ENCODE measurements at places on chromosomes 5 and 9.

GRCh38 chr5:69450116-69450515, 35.2 kb downstream of the MARVELD2 start:
- H3K36me3 ChIP-seq, result no peaks in the 10 kb centered on the region
- H3K4me1 ChIP-seq, result peaks cover 5% of the 10 kb centered on the region
- DNase-seq, result no peak
- peak overlapping the region; percentile 17 for H3K27ac ChIP-seq
- H3K4me3 ChIP-seq, result no peak overlapping the region
- H3K27me3 ChIP-seq, result no peaks in the 10 kb centered on the region

GRCh38 chr5:31196309-31196708, 2.8 kb downstream of the CDH6 start:
- no peaks in the 10 kb centered on the region for H3K36me3 ChIP-seq
- H3K27ac ChIP-seq, result no peak overlapping the region
- no peak overlapping the region for H3K4me3 ChIP-seq
- peaks cover 31% of the 10 kb centered on the region for H3K4me1 ChIP-seq

GRCh38 chr9:12640866-12641636, 52.1 kb upstream of the TYRP1 start:
- H3K27ac ChIP-seq, result no peak overlapping the region
- H3K36me3 ChIP-seq, result no peaks in the 10 kb centered on the region
- H3K27me3 ChIP-seq, result no peaks in the 10 kb centered on the region
- DNase-seq, result no peak
- H3K4me3 ChIP-seq, result no peak overlapping the region

GRCh38 chr5:88948746-88949600, 66.0 kb upstream of the MEF2C start:
- DNase-seq, result peak; percentile 17
- peaks cover 42% of the 10 kb centered on the region for H3K4me1 ChIP-seq
- no peaks in the 10 kb centered on the region for H3K27me3 ChIP-seq
- H3K4me3 ChIP-seq, result 0 out of 2 replicates have a peak overlapping the region, but pooled peaks have one; percentile 2

DNA sequence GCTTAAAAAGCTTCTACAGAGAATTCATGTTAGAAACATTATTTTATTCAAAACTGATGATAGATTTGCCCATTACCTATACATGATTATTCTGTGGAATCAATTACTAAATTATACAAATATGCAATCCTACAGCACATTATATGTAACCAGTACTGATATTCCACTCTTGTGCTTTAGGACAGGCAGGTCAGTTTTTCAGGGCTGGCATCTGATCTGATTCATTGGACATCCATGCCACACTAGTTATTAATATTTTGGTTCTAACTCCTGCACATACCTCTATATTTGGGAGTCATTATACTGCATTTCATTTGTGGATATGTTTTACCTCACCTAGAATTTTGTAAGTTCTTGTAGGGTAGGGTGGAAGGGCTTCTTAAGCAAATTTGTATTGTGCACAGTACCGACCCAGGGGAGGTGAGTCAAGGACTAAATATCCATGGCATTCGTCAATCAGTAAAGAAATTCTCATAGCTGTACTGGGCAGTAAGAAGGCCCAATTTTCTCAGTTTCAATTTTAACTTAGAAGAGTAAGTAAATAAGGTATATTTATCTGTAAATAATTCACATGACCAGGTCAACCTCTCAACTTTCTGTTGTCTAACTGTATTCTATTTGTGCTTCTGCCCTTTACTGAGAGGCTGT, 33.5 kb downstream of the ELOVL7 start:
- no peaks in the 10 kb centered on the region for H3K36me3 ChIP-seq
- H3K4me1 ChIP-seq, result peaks cover 24% of the 10 kb centered on the region
- H3K27me3 ChIP-seq, result no peaks in the 10 kb centered on the region
- DNase-seq, result no peak
- H3K27ac ChIP-seq, result no peak overlapping the region

DNA sequence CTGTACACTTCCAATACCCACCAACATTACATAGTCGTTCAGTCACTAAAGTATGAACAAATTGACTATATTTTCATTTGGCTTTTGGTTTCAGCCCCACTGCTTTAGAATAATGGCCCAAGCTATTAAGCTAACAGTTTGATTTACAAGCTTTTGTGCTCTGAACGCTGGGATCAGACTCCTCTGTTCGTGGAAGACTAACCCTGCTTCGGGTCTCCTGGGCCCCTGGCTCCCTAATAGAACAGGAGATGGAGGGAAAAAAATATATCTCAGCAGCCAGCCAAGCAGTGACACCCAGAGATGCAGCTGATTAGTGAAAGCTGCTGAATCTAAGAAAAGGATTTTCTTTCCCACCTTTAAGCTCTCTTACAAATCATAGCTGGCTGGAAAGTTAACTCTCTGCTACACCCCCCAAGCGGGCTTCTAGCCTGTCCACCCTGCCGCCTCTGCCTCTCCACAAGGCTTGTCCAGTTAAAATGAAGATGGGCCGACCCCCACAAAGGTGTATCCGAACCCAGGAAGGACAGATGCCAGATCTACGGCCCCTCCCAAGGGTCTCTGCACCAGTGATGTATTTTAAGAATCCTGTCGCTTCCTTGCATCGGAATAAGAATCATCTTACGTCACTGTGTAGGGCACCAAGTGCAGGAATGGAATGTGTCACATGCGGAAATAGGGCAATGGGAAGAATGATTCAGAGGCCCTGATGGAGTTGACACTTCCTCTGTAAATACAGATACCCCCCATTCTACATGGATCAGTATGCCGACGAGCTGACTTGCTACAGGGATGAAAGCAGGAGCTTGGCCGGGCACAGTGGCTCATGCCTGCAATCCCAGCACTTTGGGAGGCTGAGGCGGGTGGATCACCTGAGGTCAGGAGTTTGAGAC, 33.4 kb upstream of the BARHL1 start:
- H3K27me3 ChIP-seq, result no peaks in the 10 kb centered on the region
- peaks cover 22% of the 10 kb centered on the region for H3K4me1 ChIP-seq
- no peaks in the 10 kb centered on the region for H3K36me3 ChIP-seq
- H3K4me3 ChIP-seq, result no peak overlapping the region

- DNase-seq, result no peak
- H3K4me3 ChIP-seq, result no peak overlapping the region
- H3K27me3 ChIP-seq, result no peaks in the 10 kb centered on the region
These were observed 33.8 kb downstream of the ZNF131 start for GRCh38 chr5:43154469-43154868.

DNA sequence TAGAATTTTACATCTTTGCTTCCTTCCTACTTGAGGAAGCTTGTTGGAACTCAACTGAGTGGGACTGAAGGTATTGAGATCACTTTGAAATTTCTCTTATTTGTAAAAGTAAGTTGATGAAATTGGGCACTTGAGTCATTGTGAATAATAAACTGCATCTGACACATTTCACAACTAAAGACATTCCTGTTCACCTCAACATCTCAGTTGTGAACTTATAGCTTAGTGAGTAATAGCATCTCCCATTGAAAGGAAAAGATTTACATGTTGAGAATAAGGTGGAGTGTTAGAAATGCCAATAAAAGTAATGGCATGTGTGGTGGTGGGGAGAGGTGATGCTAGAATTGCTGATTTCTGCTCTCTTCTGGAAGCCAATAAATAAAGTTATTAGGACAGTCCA, 145.0 kb downstream of the SLC24A2 start:
- no peak overlapping the region for H3K4me3 ChIP-seq
- no peaks in the 10 kb centered on the region for H3K36me3 ChIP-seq
- no peak overlapping the region for H3K27ac ChIP-seq
- H3K27me3 ChIP-seq, result no peaks in the 10 kb centered on the region

GRCh38 chr5:99765011-99765410, 770.2 kb upstream of the FAM174A start:
- H3K4me3 ChIP-seq, result no peak overlapping the region
- H3K36me3 ChIP-seq, result no peaks in the 10 kb centered on the region
- no peak overlapping the region for H3K27ac ChIP-seq
- no peaks in the 10 kb centered on the region for H3K27me3 ChIP-seq

DNA sequence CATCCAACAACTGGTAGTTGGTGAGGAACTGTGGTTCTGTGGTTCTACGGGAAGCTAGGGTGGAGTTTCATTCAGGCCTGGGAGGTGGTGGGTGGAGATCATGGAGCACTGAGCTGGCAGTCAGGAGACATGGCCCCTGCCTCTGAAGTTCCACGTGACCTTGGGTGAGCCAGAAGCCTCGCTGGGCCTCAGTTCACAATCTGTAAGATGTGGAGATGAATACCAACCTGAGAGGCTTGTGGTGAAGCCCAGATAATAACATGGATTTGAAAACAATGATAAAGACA, 177.9 kb downstream of the MACROH2A1 start:
- H3K36me3 ChIP-seq, result no peaks in the 10 kb centered on the region
- H3K4me1 ChIP-seq, result peaks cover 6% of the 10 kb centered on the region
- peaks cover 23% of the 10 kb centered on the region for H3K27me3 ChIP-seq
- DNase-seq, result no peak
- no peak overlapping the region for H3K4me3 ChIP-seq

DNA sequence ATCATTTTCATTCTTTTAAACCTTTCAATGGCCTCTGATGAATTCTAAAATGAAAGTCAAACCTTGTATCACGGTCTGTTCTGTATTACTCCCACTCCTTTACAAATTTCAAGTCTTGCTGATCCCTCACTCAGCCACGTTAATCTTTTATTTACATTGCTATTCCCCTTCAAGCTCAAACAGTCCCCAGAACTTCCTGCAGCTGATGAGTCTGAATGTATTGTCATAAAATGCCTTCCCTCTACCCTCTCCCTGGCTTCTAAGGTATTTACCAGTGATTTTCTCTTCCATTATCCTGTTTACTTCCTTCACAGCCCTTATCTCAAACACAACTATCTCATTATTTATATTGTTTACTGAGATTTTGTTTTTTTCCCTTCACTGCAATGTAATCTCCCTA, 562.3 kb upstream of the C9orf72 start:
- H3K27me3 ChIP-seq, result no peaks in the 10 kb centered on the region
- H3K36me3 ChIP-seq, result no peaks in the 10 kb centered on the region
- no peak for DNase-seq
- peaks cover 7% of the 10 kb centered on the region for H3K4me1 ChIP-seq

- H3K4me3 ChIP-seq, result no peak overlapping the region
- H3K36me3 ChIP-seq, result no peaks in the 10 kb centered on the region
- no peaks in the 10 kb centered on the region for H3K27me3 ChIP-seq
- DNase-seq, result no peak
These were observed 257.6 kb downstream of the FAM114A2 start for GRCh38 chr5:153780876-153781705.

DNA sequence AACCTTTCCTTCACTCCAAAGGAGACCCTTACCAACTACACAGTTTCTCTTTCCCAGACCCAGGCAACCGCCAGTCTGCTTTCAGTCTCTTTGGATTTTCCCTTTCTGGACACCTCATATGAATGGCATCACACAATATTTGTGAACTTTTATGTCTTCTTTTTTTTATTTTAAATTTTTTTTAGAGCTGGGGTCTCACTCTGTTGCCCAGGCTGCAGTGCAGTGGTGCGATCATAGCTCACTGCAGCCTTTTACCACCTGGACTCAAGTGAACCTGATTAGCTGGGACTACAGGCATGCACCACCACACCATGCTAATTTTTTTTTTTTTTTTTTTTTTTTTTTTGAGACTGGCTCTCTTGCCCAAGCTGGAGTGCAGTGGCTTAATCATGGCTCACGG, 37.5 kb downstream of the UBAP1 start:
- H3K27ac ChIP-seq, result no peak overlapping the region
- no peaks in the 10 kb centered on the region for H3K27me3 ChIP-seq
- peaks cover 6% of the 10 kb centered on the region for H3K4me1 ChIP-seq
- DNase-seq, result no peak
- no peaks in the 10 kb centered on the region for H3K36me3 ChIP-seq
- H3K4me3 ChIP-seq, result no peak overlapping the region

- no peak for DNase-seq
- H3K4me1 ChIP-seq, result peaks cover 33% of the 10 kb centered on the region
- no peak overlapping the region for H3K27ac ChIP-seq
- no peak overlapping the region for H3K4me3 ChIP-seq
- no peaks in the 10 kb centered on the region for H3K36me3 ChIP-seq
These were observed 33.9 kb downstream of the EPB41L4B start for GRCh38 chr9:109286981-109287380.

GRCh38 chr9:13088720-13089427, 190.6 kb downstream of the MPDZ start:
- H3K4me1 ChIP-seq, result peaks cover 8% of the 10 kb centered on the region
- H3K27ac ChIP-seq, result no peak overlapping the region
- H3K27me3 ChIP-seq, result no peaks in the 10 kb centered on the region
- H3K36me3 ChIP-seq, result no peaks in the 10 kb centered on the region
- no peak overlapping the region for H3K4me3 ChIP-seq
- peak; percentile 51 for DNase-seq

DNA sequence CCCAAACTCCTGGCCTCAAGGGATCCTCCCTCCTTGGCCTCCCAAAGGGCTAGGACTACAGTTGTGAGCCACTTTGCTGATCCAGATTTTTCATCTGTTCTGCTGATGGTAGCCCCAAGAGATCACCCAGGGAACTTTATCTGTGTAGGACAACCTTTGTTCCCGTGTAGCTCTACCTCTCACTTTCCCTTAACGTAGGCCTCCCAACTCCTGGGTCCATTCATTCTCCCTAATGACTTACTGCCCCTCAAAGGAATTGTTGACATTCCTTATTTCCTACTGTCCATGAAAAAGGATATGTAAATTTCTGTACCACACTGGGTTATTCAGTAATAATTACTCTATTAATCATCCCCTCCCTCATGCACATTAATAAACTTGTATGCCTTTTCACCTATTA, 51.0 kb upstream of the PHF24 start:
- H3K4me1 ChIP-seq, result peaks cover 29% of the 10 kb centered on the region
- H3K4me3 ChIP-seq, result no peak overlapping the region
- DNase-seq, result no peak

DNA sequence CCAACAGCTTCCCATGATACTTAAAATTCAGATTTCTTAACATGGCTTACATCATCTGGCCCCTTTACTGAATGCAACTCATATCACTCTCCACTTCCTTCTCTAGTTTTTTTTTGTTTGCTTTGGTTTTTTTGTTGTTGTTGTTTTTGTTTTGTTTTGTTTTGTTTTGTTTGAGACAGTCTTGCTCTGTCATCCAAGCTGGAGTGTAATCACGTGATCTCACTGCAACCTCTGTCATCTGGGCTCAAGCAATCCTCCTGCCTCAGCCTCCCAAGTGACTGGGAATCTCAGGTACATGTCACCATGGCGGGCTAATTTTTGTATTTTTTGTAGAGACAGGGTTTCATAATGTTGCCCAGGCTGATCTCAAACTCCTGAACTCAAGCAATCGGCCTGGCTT, 41.4 kb downstream of the CPLANE1 start:
- DNase-seq, result no peak

- no peak overlapping the region for H3K27ac ChIP-seq
- DNase-seq, result no peak
- H3K36me3 ChIP-seq, result no peaks in the 10 kb centered on the region
- no peaks in the 10 kb centered on the region for H3K27me3 ChIP-seq
These were observed 91.0 kb upstream of the C9orf72 start for GRCh38 chr9:27664121-27664779.

- H3K27ac ChIP-seq, result no peak overlapping the region
- DNase-seq, result peak; percentile 60
These were observed 663 bp downstream of the ISOC1 start for GRCh38 chr5:129094924-129095899.
